ENCODE measurements at places on chromosomes 12 and 14.

GRCh38 chr14:23883684-23884540, 69.7 kb upstream of the DHRS4 start:
- no peak for DNase-seq

GRCh38 chr12:27781680-27782079, 1.6 kb upstream of the MANSC4 start:
- DNase-seq: no peak

DNA sequence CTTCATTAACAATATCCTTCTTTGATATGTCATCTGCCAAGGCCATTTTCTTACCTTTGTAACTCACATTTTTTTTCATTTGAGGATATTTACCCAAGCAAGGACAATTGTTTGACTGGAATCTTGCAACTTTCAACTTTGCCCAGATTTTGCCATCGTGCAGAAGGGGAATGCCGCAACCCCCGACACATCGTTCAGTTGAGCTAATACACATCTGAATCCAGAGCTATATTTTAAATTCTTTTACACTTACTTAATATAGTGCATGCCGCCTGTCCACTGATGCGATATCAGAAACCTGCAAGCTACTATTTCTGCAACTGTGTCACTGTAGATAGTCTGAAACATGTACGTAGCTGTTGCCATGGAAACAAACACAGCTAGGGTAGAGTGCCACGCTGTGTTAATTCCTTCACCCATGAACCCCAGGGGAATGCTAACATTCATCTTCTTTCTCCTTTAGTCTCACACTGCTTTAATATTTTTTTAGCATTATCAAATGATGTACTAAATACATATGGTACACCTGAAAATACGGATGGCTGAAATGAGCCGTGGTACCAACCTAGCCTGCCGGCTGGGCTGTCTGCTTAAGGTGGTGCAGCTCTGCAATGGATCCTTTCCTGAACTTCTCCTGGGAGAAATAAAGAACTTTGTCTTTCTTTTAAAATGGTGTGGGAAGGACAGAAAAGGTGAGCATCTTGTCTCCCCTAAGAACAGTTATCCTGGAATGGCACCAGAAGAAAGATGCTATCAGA, 77.0 kb upstream of the FOXN3 start:
- DNase-seq: no peak

DNA sequence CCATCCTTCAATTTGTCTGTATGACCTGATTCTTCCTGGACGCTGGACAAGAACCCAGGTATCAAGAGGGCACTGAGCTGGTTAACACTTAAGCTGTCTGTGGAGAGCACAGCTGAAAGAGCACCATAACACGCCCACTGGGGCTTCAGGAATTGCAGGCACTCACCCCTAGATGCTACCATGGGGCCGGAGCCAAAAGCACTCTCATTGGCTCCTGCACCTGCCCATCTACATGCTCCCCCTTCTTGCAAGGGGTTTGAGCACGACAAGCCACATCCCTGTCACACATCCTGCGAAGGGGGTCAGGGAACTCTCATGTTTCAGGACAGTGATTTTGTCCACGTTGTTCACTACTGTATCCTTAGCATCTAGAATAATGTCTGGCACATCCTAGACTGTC, 35.1 kb upstream of the TBC1D15 start:
- DNase-seq: no peak

- no peak for DNase-seq
Observed at GRCh38 chr12:51917041-51917590, 9.8 kb downstream of the ACVRL1 start.

GRCh38 chr12:58186914-58187313, 245.5 kb downstream of the ATP23 start:
- no peak for DNase-seq

DNA sequence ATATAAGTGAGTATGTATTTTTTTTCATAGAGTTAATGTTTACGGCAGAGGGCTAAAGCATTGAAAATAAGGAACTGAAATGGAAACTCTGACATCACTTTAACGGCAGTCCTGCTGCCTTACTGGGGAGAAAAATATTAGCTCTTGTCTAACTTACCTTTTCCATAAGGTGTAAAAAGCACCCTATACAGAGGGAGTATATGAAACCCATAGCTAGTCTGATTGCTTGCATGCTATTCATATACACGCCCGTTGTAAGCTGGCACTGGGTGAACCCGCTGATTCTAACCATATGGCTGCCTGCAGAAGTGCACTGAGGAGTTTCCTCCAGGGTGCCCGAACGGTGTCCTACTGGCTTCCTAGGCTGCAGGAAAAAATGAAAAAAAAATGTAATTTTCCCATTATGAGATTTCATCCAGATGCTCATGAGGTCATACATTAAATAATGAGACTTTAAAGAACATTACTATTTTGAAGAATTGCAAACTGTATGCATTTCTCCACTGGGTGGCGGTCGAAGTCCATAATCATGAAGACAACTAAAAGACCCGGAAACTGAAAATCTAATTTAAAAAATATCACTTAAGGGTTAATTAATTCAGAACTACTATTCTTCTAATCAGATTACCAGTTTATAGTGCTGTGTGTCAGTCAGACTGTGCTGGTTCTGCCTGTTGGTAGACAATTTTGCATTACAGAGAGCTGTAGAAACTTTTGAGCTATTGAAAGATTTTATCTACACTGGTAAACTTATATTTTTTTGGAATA, 144.7 kb downstream of the ALX1 start:
- DNase-seq: peak; percentile 66

- peak; percentile 95 for DNase-seq
Observed at GRCh38 chr14:102280376-102280962, 24.5 kb downstream of the MOK start.

DNA sequence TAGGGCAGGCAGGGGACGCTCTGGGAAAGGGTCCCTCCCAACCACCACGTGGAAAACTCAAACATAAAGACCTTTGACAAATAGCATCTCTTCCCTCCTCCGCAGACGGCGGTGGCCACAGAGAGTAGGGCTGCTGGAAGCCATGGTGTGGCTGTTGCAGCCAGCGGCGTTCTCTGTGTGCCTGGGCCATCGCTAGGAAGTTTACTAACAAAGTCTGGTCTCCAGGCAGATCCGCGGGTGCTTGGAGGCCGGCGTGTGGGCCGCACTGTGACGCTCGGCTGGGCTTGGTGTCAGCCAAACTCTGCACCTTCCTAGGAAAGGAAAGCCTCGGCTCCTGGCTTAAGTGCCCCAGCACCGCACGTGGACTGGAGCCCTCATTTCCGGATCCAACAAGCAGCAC, 65.6 kb downstream of the CCDC88C start:
- no peak for DNase-seq

- DNase-seq: no peak
Observed at GRCh38 chr14:104184506-104184905, 46.1 kb downstream of the KIF26A start.

GRCh38 chr14:68331991-68332390, 460.9 kb downstream of the ZFP36L1 start:
- no peak for DNase-seq

Measured in PC-3 (cell line).